ENCODE measurements at places on chromosomes 4 and X.

- no peak for DNase-seq
These were observed 282.4 kb downstream of the C4orf33 start for GRCh38 chr4:129378364-129378763.

DNA sequence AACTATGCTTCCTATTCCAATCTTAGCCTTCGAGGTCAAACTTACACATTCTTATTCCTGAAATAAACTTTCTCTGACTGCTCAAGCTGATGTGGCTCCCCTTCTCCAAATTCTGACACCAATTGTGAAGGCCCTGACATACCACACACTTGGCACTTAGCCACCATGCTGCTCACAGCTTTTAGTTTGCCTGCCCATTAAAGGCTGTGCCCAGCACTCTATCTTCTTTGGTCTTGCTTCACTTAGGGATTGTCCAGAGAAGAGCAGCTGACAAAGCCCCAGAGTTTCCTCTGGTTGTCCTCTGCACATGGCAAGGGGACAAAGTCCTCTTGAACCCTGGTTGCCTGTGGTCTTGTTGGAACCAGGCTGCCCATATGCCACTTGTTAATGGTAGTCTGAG is 126.1 kb downstream of the ARHGEF9 start:
- no peak for DNase-seq

DNA sequence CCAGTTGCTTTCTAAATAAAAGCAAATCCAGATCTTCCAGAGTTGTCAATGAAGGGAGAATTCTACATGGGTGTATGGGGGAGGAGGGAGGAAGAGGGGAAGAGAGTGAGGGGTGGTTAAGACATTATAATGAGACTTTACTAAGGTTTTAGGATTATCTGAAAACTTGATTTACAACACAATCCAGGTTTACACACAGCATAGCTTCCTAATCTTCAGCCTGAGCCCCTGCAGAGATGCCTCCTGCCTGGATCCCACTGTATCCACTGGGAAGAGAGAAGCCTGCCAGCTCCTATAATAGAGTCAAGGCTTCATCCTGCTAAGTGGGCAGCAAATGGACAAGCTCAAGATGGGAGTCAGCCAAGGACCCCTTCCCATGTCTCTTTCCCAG is 85.6 kb upstream of the KIT start:
- DNase-seq, result no peak

DNA sequence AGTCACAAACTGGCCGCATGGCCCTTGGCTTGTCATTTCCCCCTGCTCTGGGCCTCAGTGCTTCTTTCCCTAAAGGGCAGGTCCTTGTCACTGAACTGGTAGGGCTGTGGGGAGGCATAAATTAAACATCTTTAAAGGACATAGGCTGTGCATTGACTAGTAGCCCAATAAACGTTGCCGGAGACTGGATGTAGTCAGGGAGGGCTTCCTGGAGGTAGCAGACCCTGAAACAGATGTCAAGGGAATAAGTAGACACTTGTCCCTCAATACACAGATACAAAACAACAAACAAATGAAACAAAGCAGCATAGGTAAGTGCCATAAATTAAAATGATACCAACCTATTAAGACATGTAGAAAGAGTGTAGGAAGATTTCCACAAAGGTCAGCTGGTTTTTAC is 71.8 kb upstream of the PSAPL1 start:
- no peak for DNase-seq

DNA sequence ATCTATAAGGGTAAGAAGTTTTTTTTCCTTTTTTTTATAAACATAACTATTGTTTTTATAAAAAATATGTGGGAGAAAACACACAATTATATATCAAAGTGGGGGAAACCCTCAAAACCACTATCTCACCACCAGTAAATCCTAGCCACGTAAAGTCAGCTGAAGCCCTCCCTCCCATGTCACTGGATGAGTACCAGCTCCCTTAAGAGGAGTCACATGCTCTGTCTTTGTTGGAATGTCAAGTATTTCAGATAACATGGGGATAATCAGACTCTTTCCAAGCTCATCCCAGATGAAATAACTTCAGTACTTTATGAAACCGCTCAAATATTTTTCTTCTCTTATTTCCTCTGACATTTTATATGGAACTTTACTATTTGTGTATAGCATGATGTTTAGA is 2.4 kb downstream of the MYOZ2 start:
- DNase-seq, result peak; percentile 27

DNA sequence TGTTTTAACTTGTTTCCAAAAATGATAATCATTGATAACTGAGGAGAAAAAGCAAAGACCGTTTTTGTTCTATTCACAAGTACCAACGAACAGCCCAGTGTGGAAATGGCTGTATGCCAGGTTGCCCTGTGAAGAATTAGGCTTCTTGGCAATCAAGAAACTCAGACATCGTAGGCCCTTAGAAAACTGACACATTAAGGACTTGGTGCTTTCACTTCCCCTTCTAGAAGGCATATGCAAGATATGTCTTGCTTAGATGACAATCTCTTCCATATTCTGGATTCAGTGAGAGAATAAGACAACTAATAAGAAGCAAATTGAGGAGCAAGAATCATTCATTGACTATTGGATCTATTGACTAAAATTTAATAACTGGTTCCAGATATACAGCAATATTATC is 56.6 kb downstream of the ANAPC10 start:
- no peak for DNase-seq

All from natural killer cell (primary cell).